ENCODE measurements at places on chromosomes 2 and 18.

GRCh38 chr2:239829326-239829725 is 195.8 kb downstream of the NDUFA10 start:
- no peak for DNase-seq

- no peak for DNase-seq
Observed at GRCh38 chr18:21242141-21242779, at the start of gene GREB1L. Gene GREB1L, plus strand, starts transcription at chr18:21242232. Its CDS starts 141,287 bp downstream, at chr18:21383519.

GRCh38 chr18:77124452-77124922 is 8.1 kb downstream of the MBP start:
- DNase-seq, result peak; percentile 34

- DNase-seq, result no peak
Observed at GRCh38 chr2:69278366-69278765, 108.7 kb downstream of the GFPT1 start.

DNA sequence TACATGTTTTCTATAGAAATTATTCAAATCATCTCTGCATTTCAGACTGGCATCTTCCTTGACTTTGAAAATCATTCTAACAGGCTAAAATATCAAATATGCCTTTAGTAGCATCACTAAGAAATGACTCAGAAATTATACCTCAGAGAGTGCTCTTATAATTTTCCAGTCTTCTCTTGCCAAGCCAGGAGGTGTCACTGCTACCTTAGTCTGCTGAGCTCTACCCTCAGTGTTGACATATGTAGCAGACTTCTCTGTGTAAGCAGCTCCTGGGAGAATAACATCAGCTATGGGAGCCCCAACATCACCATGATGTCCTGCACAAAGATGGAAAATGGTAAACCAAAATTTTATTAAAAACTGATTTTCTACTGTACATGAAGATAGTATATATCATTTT is 31.6 kb downstream of the NDUFS1 start:
- no peak for DNase-seq

Measured in activated CD4-positive, alpha-beta T cell treated with anti-CD3 and anti-CD28 coated beads, Interleukin-2, amount 50 U/mL, for 1 hour (primary cell).